ENCODE measurements at places on chromosomes 5 and 9.

GRCh38 chr9:124584631-124585030 is 77.4 kb upstream of the NR5A1 start:
- no peak for DNase-seq

DNA sequence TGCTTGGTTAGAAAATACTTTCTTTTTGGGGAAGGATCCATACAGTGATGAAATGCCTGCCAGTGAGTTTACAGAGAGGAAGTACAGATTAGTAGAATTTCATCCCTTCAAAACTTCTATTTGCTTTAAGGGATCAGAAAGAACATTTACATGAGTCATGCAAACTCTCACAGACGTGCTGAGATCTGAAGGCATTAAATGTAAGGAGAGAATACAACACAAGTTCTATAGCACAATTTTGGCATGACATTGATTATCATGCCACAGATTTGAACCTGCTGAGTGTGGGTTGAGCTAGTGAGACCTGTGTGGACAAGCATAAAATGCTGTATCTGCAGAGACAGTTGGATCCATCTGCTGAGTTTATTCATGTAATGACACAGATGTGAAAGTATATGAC is 613.6 kb upstream of the SEMA6A start:
- no peak for DNase-seq

GRCh38 chr5:139251281-139251687 is 42.3 kb upstream of the MATR3 start:
- DNase-seq: no peak

DNA sequence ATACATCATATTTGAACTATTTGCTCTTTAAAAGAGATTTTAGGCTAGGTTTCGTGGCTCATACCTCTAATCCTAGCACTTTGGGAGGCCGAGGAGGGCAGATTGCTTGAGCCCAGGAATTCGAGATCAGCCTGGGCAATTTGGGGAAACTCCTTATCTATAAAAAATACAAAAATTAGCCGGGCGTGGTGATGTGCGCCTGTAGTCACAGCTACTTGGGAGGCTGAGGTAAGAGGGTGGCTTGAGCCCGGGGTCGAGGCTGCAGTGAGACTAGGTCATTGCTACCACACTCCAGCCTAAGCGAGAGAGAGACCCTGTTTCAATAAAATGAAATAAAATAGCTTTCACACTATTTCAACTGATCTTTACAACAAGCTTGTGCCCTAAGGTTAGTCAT is 500 bp upstream of the MRPL22 start:
- no peak for DNase-seq

- peak; percentile 97 for DNase-seq
Measured at GRCh38 chr9:116151966-116152381, 1.6 kb upstream of the PAPPA start.

DNA sequence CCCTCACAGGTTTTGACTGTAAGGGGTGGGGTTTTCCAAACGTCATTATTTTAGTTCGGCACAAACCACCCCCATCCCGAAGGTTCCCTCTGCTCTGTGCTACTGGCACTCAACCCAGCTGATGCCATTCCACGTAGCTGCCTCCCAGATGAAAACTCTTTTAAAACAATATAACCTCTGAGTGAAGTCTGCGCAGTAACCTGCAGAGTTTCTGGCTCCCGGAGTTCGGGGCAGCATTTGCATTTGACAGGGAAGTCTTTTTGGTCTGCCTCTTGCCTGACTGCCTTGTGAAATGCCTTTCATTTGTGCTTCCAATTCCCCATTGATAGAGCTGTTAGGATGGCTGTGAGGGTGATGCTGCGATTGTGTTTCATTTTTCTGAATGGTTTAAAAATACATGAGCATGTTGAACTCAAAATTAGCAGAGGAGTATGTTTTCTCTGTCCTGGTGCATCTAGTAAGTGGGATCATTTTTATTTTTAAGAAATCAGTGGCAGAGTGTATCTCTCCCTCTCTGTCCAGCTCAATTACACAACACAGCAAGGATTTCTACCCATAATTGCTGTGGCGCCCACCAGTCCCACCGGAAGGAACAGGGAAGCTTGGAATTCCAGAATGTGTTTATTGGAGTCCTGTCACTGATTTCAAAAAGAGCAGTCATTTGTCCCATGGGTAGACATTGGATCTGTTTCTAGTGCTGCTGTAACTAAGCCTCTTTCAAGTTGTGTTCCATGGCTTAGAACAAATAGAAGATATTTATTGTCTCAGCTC is 24.8 kb downstream of the ADCY2 start:
- DNase-seq: no peak

GRCh38 chr5:67009028-67009427 is 187.6 kb downstream of the CD180 start:
- DNase-seq: no peak

DNA sequence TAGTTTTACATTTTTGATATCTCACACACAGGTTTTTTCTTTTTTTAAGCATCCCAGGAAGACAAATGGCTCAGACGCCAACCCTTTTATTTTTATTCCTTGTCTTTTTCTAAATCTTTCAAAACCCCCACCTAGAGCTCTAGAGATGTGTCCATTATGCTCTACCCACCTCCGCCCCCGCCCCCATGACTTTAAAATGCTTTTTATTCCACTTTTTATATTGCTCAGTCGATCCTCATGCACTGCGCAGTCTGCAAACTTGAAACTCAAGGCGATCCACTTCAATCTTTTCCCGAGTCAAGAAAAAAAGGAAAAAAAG is 411 bp upstream of the MAT2B start:
- no peak for DNase-seq

GRCh38 chr9:70113403-70114022 is 69.9 kb downstream of the MAMDC2 start:
- DNase-seq: no peak

DNA sequence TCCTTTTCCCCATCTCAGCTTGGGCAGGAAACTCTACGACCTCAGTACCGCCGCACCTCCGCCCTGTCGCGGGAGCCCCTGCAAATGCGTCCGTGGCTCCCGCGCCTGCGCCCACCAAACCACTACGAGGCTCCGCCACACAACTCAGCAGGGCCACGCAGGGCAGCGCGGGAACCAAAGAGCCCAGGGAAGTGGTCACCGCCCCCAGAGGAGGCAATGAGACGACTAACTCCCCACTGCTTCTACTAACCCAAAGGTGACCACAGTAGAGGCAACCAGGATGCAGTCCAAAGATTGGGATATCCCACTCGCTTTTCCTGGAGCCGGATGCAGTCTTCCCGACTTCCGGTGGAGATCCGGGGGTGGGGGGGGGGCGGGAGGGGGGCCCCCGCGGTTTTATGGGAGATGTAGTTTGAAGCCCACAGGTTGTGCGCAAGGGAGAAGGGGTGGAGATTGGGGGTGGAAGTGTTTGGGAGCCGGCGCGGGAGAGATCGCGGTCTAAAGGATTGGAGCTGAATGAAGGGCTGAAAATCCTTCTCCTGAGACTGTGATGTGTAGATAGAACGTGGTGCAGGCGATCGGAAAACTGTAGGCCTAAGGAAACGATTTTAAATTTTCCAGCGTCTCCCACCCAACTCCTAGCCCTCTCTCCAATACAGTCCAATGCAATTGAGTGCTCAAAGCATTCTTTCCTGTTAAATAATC is at the start of gene NUDT12:
TSS of gene NUDT12 (minus strand) at position 337 of the 705 bp plus-strand sequence. CDS start 2,541 bp downstream, outside the sequence.
- DNase-seq: no peak

- DNase-seq: no peak
Measured at GRCh38 chr5:173866243-173866857, 21.8 kb upstream of the CPEB4 start.
